Activated naive CD4-positive, alpha-beta T cell treated with anti-CD3 and anti-CD28 coated beads, Interleukin-2, amount 50 U/mL, for 72 hours (primary cell): ENCODE measurements at places on chromosomes 3 and 15.

DNA sequence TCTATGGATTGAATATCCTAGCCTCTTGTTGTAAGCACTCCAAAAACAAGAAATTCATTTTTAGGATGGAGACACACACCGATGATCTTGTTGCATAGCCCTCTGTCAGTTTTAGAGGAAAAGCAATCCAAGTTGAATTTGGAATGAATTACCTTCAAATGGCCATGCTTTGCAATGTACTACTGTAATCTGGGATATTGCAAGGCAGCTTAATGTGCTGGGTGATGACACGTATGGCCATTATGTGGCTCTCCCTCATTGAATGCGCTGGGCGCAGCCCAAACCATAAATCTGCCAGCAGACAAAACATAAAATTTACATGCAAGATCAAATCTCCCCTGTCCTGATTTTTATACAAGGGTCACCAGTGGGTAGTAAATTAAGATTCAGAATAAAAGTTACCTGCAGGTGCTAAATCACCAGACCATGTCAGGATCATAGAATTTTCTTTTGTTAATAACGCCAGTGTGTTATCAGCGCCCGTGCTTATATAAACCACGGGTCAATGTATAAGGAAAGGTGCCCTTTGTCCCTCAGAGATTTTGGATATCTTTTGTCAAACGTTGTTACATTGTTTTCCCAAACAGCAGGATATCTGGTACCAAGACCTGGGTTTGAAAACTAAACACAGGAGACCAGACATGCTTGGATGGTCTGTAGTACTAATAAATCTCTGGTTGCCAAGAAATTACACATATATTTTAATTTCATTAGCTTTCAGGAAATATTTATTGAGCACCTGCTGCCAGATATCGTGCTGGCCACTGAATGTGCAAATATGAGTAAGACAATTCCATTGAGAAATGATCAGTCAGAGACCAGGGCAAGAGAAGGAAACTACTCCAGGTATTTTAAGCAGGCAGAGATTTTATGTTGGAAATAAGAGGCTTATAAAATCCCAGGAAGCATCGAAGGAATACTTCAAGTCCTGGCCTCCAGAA is 237.1 kb downstream of the EBLN2 start:
- DNase-seq = no peak

DNA sequence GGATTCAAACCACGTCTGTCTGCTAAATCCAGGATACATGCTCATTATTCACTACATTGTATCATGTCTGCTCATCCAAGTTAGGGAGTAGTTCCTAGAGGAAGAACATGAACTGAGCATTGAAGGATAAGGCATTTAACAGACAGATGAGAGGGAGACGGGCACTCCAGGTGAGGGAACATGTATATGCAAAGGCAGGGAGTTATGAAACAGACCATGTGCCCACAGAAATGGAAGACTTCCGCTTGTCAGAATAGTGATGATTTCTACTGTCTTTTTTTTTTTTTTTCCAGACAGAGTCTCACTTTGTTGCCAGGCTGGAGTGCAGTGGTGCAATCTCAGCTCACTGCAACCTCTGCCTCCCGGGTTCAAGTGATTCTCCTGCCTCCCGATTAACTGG is 5.0 kb upstream of the NDUFAF1 start:
- no peak for DNase-seq

DNA sequence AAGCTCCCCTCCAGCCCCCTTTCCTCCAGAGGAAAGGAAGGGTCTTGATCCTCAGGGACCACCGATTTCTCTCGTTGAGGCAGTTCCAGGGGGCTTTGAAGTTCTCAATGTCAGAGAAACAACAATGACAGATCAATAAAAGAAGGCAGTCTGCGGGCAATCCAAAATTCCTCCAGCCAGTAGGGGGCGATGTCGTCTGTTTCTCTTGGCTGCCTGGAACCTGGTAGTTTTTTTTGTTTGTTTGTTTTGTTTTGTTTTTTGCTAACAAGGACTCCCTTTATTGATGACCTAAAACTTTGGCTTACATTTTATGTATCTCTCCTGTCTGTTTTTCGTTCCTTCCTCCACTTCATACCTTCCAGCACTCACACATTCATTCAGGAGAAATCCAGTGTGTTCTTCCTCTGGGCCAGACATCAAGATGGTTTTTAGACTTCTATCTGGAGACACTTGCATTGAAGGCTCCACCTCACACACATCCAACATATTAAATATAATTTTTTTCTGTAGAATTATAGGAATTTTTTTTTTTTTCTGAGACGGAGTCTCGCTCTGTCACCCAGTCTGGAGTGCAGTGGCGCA is 276.6 kb downstream of the RPLP1 start:
- DNase-seq = peak; percentile 81

DNA sequence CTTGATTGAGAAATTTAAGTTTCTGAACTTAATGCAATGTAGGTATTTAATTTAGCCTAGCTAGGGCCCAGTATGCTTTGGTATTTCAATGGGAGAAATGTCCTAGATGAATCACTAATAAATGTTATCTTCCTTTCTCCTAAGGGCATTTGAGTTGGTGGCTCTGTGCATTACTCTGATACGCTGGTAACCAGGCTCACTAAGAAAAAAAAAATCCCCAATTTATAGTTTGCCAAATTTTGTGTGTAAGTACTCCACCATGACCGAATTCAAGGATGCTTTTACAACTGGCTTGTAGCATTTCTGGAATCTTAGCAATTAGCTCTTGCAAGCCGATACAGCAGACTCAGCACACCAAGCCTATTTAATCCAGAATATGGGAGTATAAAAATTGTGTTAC is 94.6 kb upstream of the LPP start:
- no peak for DNase-seq

DNA sequence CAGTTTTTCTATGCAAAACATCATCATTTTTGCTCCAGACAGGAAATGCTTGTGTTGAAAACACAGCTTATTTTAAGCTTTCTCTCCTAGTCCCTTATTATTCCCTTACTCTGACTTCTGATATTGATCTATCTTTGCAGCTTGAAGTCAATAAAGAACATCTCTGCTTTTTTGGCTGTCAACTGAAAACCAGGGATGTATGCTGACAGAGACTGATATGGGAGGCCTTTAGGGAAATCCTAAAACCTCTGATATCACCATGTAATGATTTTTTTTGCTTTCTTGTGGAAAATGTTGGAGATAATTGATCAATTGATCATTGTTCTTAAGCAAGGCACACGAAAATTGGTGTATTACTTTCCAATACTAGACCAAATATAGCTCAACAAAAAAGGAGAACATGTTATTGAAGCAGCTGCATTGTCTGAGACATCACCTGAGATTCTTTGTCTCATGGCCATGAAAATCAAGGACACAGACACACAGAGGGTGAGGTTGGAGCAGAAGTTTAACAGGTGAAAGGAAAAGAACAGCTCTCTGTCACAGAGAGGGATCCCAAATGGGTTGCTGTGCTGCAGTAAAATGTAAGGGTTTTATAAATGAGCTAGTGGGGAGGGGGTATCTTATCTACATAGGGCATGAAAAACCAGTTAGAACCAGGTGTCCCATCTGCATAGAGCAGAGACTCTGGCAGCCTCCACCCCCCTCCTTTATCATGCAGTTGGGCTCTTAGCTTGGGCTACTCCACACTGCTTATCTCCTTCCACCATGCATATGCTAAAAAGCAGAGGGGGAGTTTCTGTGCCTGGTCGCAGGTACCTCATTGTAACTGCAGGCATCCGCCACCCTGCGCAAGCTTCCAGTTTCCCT is 17.0 kb upstream of the SENP7 start:
- no peak for DNase-seq

DNA sequence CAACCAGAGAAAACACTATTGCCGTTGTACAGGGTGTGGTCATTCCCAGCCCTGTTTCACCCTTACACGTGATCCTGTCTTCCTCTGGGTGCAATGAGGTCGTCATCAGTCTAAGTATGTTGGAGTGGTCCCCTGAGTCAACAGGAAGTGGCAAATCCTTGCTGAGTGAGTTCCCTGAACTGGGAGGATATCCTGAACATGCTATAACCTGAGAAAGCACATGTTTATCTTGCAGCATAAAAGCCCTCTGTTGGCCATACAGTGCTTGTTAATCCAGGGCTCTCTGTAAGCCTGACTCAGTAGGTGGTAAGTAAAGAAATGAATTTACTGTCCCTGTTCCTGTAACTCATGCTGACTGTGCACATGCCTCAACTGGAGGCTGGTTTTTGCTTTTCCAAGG is 477.8 kb upstream of the RGMA start:
- no peak for DNase-seq

DNA sequence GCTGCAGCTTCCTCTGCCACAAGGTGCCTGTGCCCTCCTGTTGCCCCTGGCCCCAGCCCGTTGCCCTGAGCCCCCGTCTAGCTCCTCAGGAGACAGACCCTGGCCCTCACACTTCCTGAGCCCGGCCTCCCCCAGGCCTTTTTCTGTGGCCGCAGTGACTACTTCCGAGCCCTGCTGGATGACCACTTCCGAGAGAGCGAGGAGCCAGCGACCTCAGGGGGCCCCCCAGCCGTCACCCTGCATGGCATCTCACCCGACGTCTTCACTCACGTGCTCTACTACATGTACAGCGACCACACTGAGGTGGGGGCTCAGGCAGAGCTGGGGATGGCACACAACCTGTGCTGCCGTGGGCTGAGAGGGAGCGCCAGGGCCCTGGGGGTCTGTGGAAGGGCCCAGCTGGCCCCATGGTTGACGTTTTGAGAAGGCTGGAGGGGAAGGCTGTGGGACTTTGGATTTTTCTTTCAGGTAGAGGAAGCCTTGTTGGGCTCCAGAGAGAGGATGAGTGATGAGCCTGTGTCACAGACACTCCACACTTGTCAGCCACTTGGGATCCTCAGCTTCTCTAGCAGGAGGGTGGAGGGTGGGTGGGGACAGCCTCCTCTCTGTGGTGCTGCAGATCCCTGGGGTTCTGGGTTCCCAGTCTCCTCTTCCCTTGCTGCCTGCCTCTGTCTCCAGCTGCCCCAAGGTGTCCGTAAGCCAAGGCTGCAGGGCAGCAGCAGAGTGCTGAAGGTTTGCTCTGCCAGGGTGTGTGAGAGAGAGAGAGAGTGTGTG is 5.0 kb downstream of the ABTB1 start:
- peak; percentile 38 for DNase-seq

GRCh38 chr3:106797461-106797860 is 579.8 kb upstream of the CCDC54 start:
- no peak for DNase-seq

- no peak for DNase-seq
Measured at GRCh38 chr3:14407203-14407602, 4.8 kb downstream of the SLC6A6 start.

GRCh38 chr3:150825916-150826377 is 63.0 kb upstream of the SIAH2 start:
- no peak for DNase-seq

DNA sequence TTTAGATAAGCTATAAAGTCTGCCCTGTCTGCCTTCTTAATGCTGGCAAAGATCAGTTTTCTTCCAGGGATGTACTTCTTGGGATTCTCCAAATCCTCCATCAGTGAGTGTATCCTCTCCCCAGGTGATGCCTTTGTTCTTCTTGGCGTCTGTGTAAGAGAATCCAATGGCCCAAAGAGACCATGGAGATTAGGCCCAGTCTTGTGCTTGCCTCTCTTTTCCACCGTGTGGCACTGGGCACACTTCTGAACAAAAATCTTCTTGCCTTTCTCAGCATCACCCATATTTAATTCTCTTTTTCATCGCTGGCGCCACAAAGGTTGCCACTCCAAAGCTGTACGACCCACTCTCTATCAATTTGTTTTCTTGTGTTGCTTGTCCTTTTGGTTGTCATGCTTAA is 32.2 kb upstream of the TAMM41 start:
- DNase-seq = no peak

- DNase-seq = no peak
Measured at GRCh38 chr3:46906471-46907058, 29.0 kb downstream of the PTH1R start.

DNA sequence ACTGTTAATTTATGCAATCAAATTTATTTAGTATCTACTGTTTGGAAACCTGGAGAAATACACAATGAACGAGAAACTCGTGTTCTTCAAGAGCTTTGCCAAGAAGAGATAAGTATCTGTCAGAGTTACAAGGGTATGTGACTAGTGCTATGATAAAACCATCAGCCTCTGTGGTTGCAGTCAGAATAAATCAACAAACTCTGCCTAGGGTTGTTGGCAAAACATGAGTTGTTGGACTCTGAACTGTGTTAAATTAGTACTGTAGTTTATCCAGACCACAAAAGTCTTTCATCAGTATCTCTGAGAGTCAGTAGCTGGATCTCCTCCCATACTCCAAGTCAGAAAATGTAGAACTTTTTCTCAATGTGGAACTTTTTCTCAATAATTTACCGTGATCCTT is 918.4 kb downstream of the NAALADL2 start:
- no peak for DNase-seq

DNA sequence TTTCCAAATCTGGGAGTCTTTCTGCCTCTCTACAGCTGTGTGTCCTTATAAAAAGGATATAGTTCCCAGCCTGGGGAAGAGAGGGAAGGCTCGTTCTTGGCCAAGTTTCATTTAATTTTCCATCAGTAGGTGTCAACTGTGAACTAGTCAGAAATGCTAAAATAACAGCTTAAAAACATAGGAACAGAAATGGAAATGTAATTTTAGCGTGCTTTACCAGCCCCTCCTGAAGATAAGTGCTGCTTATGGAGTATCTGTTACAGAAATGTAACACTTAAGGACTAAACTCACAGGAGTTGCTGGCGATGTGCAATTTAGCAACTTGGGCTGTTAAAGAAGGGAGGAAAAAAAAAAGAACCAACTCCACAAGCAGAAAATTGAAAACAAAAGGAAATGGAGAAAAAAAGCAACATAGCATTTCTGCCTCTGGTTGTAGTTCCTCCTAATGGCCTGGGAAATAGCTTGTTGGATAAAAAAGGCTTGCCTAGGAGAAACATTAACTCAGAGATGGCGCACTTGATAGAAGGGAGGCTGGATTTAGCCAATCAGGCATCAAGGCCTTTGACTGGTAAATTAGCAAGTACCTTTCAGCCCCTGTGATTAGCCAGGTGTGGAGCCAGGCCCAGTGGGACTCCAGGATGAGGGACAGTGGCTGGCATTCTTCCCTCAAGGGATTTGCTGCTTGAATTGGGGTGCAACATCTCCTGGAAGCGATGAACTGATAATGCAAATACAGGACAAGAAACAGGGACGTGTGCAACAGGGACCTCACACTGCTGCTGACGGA is 84.3 kb downstream of the RPLP1 start:
- DNase-seq = no peak

GRCh38 chr3:43953380-43953779 is 262.6 kb downstream of the ABHD5 start:
- DNase-seq = no peak

DNA sequence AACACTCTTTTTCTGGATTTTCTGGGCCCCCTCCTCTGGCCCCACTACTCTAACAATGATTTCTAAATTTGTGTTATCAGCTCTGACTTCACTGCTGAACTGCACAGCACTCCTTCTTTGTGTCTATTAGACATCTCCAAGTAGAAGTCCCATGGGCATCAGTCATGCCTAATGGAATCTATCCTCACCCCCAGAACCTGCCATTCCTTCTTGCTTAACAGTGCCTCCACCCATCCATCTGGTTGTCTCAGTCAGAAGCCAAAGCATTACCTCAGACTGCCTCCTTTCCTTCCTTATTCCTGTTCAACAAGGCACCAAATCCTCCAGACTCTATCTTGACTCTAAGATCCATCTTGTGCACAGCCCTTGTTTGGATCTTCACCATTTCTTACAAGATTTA is 36.2 kb downstream of the SSR3 start:
- no peak for DNase-seq
